Substantia nigra (tissue), 51 donors: ENCODE measurements at places on chromosomes 11 and 22.

GRCh38 chr11:65927904-65928397, 8.7 kb downstream of the DRAP1 start:
- no peak for DNase-seq

- DNase-seq: no peak
Observed at GRCh38 chr11:110069158-110069737, 23.9 kb upstream of the ZC3H12C start.

DNA sequence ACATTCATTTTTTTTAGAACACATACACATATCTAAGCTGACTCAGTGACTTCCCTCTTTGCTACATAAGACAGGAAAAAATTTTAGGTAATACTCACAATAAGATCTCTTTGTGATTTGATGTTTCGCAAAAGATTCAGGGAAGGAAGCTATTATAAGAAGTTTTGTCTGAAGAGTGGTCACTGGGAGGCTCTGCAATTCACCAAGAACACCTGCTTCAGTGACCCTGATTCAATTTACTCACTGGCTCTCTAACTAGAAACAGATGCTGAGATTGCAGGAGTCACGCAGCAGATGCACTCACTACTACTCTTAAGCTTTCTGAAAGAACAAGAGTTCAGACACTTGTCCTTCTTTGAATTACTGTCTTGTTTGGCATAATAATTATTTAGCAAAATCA, 193.6 kb upstream of the DDI1 start:
- DNase-seq: no peak

DNA sequence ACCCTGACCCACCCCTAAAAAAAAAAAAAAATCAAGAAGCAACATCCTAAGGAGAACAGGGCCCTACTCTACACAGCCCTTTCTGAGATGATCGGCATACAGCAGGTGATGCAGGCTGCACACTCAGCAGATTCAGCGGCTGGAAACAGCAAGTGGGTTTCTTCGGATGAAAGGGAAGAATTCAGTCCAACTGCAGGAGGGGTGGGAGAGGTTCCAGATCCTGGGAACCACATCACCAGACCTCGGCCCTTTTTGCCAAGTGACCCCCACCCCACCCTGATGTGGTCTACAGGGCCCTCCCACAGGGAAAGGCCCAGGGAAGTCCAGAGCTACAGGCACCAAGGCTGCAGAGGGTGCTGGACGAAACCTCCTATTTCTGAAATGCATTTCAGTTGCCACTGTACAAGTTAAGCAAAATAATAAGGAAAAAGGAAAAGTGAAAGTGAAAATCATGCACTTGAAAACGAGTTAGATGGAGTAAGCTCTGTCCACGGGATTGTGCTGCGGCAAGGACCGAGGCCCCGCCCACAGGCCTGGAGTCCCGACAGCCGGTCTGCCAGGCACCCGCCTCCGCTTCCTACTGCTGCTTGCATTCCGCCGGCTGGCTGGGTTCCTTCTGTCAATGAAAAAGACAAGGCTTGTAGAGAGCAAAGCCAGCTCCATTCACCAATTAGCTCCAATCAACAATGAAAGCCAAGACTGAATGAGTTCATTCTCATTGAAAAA, 16.0 kb upstream of the PHLDA2 start:
- peak; percentile 82 for DNase-seq

- no peak for DNase-seq
Observed at GRCh38 chr11:77300695-77301094, 791 bp downstream of the GDPD4 start.

DNA sequence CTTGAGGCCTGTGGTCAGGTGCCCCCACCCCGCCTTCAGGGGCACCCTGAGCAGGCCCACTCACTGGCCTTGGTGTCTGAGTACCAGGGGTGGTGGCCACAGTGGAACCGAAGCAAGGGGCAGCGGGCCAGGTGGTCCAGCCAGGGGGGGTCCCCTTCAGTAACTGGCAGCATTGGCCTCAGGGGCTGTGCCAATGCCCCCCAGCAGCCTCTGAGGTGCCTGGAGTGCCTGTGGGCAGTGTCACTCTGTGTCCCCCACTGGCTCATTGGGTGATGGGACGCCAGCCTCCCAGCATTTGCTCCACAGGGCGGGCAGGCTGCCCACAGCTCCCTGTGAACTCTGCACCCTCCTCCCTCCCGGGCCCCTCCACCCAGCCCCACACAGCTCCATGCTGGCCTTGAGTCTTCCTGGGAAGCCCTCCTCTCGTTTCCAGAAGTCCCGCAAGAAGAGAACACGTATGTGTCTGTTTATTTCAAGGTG, 29.5 kb upstream of the CARS1 start:
- DNase-seq: no peak
